ENCODE measurements at places on chromosomes 3 and 15. TPM values are rescaled to one million over a fixed set of nuclear protein-coding genes. Genes with fewer than 3 reads are reported as not detected.

DNA sequence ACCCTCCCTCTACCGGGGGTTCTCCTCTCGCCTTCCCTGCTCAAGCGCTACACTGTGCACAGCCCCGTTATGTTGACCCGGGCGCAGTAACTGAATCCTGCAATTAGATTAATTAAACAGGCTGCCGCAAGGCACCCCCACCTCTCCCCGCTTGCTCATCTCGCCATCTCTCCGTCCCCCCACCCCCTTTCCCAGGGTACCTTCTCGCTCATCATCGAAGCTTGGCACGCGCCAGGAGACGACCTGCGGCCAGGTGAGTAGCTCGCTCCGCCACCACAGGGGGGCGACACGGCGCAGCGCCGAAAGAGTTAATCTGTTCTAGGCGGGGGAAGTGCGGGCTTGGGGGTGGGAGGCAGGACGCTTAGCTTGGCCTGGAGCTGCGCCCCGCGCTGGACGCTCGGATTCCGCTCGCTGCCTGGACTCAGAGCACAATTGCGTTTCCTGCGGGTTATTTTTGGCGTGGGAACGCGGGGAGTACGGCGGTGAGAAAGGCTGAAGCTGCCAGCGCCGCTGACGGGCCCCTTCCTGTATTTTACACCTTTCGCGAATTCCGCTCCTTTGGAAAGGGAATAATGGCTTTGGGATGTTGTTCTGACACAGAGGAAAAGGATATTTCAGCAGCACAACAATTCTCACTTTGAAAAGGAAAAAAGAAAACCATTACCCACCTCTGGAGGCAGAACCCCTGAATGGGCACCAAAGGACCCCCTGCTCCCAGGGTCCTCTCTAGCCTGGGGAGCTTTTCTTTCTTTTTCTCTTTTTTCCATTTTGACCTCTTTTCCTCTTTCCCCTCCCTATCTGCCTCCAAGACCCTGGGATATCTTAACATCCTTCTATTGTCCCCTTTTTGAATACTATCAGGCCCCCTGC, 1.5 kb downstream of the DLL4 start:
- H3K36me3 ChIP-seq: no peaks in the 10 kb centered on the region
- DNase-seq: no peak
- peak overlapping the region; percentile 33 for H3K4me3 ChIP-seq
- H3K4me1 ChIP-seq: peaks cover 60% of the 10 kb centered on the region
- no peak overlapping the region for H3K27ac ChIP-seq

Gene ECE2
- total RNA-seq: 1.7 TPM

Gene PRSS50
- total RNA-seq: not detected

Gene MYLK
- total RNA-seq: 352 TPM

Gene ERC2
- 1.2 TPM for total RNA-seq

- no peaks in the 10 kb centered on the region for H3K36me3 ChIP-seq
- no peak for DNase-seq
- no peaks in the 10 kb centered on the region for H3K4me1 ChIP-seq
- H3K27ac ChIP-seq: no peak overlapping the region
- H3K4me3 ChIP-seq: no peak overlapping the region
These were observed 140.5 kb upstream of the SGO1 start for GRCh38 chr3:20326541-20326940.

DNA sequence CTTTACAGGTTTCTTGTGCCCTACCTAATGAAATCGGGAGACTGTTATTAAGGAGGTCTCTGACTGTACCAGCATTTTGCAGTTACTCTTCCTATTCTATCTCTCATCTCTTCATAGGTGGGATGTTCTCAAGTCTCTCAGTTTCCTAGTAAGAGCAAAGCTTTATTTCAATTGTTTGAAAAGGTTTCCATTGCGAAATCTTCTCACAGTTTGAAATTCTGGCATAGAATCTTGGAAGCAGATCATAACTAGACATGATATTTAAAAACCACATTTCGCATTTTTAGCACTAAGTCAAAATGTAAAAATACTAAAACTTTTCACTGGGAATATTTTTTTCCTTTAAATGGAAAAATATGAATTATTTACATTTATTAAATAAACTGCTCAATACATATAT, 1311.4 kb downstream of the ROBO2 start:
- H3K27me3 ChIP-seq: no peaks in the 10 kb centered on the region
- H3K36me3 ChIP-seq: no peaks in the 10 kb centered on the region
- DNase-seq: no peak
- H3K4me3 ChIP-seq: no peak overlapping the region
- no peaks in the 10 kb centered on the region for H3K4me1 ChIP-seq
- no peak overlapping the region for H3K27ac ChIP-seq

DNA sequence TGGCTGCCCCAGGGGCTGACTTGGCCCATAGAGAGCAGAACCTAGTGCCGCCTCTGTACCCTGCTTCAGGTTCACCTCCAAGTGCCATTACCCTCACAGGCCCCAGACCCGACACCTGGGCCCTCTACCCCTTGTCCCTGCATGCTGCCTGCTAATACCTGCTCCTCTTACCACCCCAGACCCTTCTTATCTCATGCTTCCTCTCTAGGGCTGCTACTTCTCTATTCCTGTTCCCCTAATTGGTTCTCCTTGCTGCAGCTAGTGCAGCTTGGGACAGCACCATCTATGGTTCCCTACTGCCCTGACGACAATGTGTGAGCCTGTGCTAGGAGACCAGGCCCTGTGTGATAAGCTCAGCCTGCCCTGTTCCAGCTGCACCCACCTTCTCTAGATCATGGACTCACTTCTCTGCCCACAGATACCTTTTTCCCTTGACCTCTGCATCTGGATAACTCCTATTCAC, 15.3 kb downstream of the HDAC11 start:
- no peaks in the 10 kb centered on the region for H3K36me3 ChIP-seq
- DNase-seq: no peak
- H3K4me1 ChIP-seq: peaks cover 8% of the 10 kb centered on the region
- no peak overlapping the region for H3K27ac ChIP-seq
- no peaks in the 10 kb centered on the region for H3K27me3 ChIP-seq

Gene ALCAM
- 15.2 TPM for total RNA-seq

GRCh38 chr15:58530056-58530590, 98.3 kb downstream of the LIPC start:
- H3K27me3 ChIP-seq: no peaks in the 10 kb centered on the region
- peaks cover 16% of the 10 kb centered on the region for H3K4me1 ChIP-seq
- no peak for DNase-seq

DNA sequence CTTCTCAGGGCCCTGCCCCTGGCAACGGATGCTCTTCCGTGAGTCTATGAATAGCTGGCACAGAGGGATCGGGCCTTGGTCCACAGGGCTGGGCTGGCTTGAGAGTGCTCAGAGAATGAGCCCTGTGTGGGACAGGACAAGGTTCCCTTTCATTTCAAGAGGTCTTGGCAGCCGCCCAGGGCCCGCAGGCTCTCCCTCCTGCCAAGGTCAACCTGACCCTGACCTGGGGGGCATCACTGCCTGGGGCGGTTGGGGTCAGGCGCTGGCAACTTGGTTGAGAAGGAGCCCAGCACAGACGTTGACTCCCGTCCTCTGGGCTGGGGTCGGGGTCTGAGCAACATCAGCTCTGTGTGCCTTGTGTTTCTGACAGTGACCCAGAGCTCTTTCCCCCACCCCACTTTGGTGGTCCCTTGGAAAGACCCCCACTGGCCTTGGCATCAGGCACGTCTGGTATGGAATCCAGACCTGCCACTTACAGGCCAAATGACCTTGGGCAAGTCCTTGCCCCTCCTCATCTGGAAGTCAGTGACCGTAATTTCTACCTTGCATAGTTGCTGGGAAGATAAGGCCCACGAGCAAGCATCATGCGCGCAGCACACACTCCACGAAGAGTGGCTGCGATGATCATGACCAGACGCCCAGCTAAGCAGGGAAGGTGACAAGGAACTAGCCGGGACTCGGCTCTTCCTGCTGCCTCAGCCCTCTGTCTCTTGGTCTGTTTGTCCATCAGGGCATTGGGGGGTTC, 36.4 kb downstream of the EPHB3 start:
- DNase-seq: no peak
- H3K27ac ChIP-seq: no peak overlapping the region
- no peaks in the 10 kb centered on the region for H3K36me3 ChIP-seq
- no peak overlapping the region for H3K4me3 ChIP-seq

Gene RTP4
- 0.98 TPM for total RNA-seq

Gene EDEM1
- total RNA-seq: 30.9 TPM

DNA sequence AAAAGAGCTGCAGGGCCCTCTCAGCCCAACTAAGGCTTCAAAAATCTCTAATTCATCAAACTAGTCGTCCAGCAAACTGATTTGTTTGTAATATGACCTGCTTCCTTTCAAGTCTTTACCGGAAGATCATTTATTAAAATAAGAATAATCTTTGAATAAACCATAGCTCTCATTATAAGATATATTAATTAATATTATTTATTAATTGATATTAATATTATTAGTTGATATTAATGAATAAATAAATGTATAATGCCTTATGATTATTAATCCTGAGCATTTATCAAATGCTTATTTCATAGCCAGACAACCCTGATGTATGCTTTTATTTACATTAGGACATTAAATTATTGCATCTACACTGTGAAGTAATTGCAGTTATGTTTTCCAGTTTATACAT, 550.7 kb upstream of the ALCAM start:
- no peaks in the 10 kb centered on the region for H3K4me1 ChIP-seq
- H3K4me3 ChIP-seq: no peak overlapping the region
- no peak overlapping the region for H3K27ac ChIP-seq

DNA sequence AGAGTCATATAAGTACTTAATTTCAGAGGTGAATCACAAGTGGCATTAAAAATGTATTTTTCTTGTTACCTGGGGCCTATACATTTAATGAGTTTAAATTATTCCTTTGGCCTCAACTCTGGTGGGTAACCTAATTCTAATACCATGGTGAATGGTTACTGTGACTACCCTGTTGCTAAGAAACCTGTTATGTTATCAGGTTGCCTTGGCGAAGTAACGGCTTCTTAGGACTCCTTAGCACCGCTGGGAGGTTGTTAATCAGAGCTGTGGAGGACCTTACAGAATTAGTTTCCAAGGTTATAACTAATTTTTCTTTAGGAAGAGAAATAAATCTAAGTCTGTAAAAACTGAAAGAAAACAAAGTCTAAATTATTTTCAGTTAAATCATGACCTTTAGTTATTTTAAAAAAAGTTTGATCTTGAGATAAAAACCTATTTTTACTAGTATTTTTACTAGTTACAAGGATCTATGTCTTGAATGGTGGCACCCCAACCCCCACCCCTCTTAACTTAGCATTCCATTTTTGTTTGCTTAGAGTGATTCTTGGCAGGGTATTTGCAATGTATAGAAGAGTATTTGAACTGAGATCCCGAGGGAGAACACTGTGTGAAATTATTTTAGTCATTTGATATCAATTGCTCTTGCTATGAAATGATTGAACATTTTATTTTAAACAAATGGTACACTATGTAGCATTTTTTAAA, 155.5 kb downstream of the FNDC3B start:
- H3K27ac ChIP-seq: no peak overlapping the region
- H3K27me3 ChIP-seq: no peaks in the 10 kb centered on the region
- H3K36me3 ChIP-seq: no peaks in the 10 kb centered on the region
- peaks cover 16% of the 10 kb centered on the region for H3K4me1 ChIP-seq
- no peak for DNase-seq

- H3K27ac ChIP-seq: peak overlapping the region; percentile 56
- peak; percentile 49 for DNase-seq
- no peak overlapping the region for H3K4me3 ChIP-seq
- H3K36me3 ChIP-seq: no peaks in the 10 kb centered on the region
- H3K4me1 ChIP-seq: peaks cover 6% of the 10 kb centered on the region
- H3K27me3 ChIP-seq: no peaks in the 10 kb centered on the region
These were observed 7.3 kb downstream of the MYO5C start for GRCh38 chr15:52288051-52288942.

DNA sequence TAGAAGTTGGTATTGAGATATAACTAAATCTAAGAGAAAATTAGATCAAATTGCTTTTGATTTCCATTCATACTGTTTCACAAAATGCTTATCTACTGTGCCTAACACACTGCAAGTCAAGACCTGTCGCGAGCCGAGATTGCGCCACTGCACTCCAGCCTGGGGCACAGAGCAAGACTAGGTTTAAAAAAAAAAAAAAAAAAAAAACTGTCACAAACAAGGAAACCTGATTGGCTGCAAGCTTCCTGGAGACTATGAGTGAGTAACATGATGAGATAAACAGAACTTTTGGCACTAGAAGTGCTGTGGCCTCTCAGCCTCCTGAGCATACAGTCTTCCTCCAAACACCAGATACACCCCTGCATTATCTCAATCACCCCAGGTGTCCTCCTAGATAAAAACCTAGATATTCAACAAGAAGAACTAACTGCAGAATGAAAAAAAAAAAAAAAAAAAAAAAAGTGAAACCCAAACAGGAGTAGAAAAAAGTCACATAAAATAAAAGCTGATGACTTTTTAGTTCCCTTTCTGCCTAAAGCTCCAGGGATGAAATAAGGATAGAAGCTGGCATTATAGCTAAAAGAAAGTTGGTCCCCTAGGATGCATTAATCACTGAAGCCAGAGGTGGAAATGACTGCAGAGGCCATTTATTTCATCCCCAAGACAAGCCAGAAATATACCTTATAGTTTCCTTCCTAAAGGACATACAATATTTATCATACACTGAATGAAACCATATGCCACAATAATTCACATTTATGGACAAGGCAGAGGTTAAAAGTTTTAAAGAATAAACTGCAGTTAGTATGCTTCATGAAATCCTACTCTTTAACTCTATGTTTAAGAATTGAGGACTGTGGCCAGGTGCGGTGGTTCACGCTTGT, 82.4 kb downstream of the P3H2 start:
- no peaks in the 10 kb centered on the region for H3K27me3 ChIP-seq
- no peak for DNase-seq
- H3K4me1 ChIP-seq: peaks cover 27% of the 10 kb centered on the region

DNA sequence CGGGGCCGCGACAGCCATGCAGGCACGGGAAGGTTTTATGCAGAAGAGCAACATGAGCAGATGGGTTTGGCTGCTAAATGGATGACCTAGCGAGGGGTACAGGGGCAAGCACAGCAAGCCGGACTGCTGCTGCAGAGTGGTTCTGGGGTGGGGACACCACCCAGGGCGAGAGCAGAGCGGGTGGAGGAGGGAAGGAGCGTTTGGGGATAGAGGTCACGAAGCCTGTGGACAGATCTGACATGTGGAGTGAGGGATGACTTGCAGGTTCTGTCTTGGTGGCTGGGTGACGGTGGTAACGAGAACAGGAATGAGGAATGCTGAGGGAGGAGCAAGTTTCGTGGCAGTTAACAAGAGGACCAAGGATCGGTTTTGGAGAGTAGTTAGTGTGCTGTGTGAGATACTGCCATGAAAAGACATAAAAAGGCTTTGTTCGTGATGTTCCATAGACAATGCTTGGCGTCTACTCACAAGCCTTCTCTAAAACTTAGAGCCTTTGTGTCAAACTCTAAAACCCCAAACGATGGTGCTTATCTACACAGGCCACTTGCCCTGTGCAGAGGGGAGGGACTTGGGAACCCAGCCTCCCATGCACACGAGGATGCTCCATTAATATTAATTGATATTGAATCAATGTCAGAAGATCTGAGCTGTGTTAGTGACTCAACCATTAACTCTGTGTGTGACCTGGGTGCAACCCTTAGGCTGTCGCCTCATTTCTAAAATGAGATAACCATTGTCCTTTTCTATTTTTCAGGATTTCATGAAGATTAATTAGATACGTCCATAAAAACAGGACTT, 132.7 kb upstream of the SLC2A2 start:
- H3K4me1 ChIP-seq: no peaks in the 10 kb centered on the region
- no peak for DNase-seq
- no peak overlapping the region for H3K27ac ChIP-seq

- no peak overlapping the region for H3K4me3 ChIP-seq
- no peaks in the 10 kb centered on the region for H3K36me3 ChIP-seq
- no peaks in the 10 kb centered on the region for H3K4me1 ChIP-seq
- no peak overlapping the region for H3K27ac ChIP-seq
- no peak for DNase-seq
These were observed 39.8 kb downstream of the CCDC33 start for GRCh38 chr15:74275957-74276356.

GRCh38 chr3:108122276-108122675, 31.4 kb upstream of the CD47 start:
- no peaks in the 10 kb centered on the region for H3K36me3 ChIP-seq
- no peaks in the 10 kb centered on the region for H3K27me3 ChIP-seq
- H3K27ac ChIP-seq: no peak overlapping the region

Data from vagina (tissue), 2 donors.